ENCODE measurements at places on chromosomes 4 and X.
A peak's percentile ranks its signal among the peaks of the same experiment; 100 is the strongest.

- DNase-seq: no peak
These were observed 270.1 kb upstream of the AGTR2 start for GRCh38 chrX:115900425-115900824.

- peak; percentile 83 for DNase-seq
These were observed 21.3 kb downstream of the QDPR start for GRCh38 chr4:17490575-17491059.

GRCh38 chr4:31021008-31021407 is 300.8 kb downstream of the PCDH7 start:
- no peak for DNase-seq

- no peak for DNase-seq
These were observed 39.8 kb downstream of the GRIA3 start for GRCh38 chrX:123223859-123224258.

GRCh38 chr4:81732980-81733379 is 261.3 kb upstream of the RASGEF1B start:
- no peak for DNase-seq

- DNase-seq: no peak
These were observed 8.8 kb downstream of the DOK7 start for GRCh38 chr4:3471886-3472285.

- no peak for DNase-seq
These were observed 2.3 kb downstream of the SH3TC1 start for GRCh38 chr4:8201321-8201781.

GRCh38 chr4:121226362-121226761 is 62.2 kb upstream of the TNIP3 start:
- no peak for DNase-seq

- DNase-seq: no peak
These were observed 420.6 kb upstream of the PABPC4L start for GRCh38 chr4:134622199-134622598.

DNA sequence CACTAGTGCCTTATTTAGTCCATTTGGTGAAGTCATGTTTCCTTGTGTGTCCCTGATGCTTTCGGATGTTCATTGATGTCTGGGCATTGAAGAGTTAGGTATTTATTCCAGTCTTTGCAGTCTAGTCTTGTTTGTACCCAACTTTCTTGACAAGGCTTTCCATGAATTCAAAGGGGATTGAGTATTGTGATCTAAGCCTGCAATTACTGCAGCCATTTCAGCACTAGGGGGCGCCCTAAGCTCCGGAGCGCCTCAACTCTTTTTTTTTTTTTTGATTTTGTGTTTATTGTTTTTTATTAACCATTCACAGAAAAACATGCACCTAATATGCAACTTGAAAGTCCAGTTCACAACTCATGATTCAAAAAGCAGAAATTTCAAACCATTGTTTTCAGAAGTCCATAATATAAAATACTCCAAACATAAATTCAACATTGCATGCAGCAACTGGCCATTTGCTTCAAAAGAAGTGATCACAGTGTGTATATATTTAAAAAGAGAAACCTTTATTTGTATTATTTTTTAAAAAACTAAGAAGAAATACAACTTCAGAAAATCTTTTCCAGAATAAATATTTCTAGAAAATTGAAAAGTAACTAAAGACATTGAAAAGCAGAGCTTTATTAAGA is 59.2 kb downstream of the PTPN13 start:
- DNase-seq: peak; percentile 0

DNA sequence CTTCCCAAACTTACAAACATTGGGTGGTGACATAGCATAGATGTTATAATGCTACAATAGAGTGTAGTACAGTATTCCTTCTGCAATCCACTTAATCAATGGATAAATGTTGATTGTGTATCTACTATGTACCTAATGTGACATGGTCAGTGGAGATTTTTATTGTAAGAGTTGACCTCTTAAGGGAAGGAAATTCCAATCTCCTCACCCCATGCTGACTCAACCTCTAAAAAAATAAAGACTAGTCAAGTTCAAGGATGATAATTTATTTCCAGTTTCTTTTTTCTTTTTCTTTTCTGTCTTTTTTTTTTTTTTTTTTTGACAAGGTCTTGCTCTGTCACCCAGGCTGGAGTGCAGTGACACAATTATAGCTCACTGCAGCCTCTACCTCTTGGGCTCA is 206.5 kb upstream of the STS start:
- no peak for DNase-seq

GRCh38 chrX:8731559-8732395 is at the start of gene ANOS1:
ANOS1 (minus strand) TSS chrX:8732137; CDS start chrX:8732036, 101 bp downstream.
- no peak for DNase-seq

GRCh38 chr4:53514509-53514908 is 76.8 kb downstream of the LNX1 start:
- no peak for DNase-seq

- peak; percentile 1 for DNase-seq
These were observed 5.6 kb upstream of the TEC start for GRCh38 chr4:48275247-48275646.

DNA sequence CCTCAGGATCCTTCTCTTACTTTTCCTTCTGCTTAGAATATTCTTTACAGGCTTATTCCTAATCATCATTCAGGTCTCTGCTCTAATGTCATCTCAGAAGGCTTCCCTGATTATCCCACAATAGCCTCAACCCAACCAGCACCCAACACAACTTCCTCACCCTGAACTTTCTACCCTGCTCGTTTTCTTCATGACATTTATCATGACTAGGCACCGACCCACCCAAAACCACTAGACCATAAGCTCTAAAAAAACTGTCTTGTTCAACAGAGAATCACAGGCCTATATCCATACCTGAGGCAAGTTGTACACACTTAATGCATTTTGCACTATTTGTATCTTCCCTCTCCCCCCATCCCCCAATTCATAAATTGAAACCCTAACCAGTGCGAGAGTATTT is 95.3 kb downstream of the SH3RF1 start:
- no peak for DNase-seq

DNA sequence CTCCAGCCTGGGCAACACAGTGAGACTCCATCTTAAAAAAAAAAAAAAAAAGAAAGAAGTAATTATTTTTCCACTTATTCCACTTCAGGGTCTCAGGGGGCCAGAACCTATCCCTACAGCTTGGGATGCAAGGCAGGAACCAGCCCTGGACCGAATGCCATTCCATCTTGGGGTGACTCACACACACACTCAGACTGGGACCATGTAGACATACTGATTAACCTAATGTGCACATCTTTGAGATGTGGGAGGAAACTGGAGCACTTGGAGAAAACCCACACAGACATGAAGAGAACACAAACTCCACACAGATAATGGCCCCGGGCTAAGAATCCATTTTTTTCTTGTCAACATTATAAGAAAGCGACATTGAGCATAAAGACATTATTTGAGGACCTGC is 132.5 kb downstream of the PTTG2 start:
- no peak for DNase-seq

GRCh38 chr4:118740869-118741268 is 55.7 kb downstream of the METTL14 start:
- DNase-seq: no peak

All from NCI-H2029 (cell line).